ENCODE measurements at places on chromosomes 5 and 9.

DNA sequence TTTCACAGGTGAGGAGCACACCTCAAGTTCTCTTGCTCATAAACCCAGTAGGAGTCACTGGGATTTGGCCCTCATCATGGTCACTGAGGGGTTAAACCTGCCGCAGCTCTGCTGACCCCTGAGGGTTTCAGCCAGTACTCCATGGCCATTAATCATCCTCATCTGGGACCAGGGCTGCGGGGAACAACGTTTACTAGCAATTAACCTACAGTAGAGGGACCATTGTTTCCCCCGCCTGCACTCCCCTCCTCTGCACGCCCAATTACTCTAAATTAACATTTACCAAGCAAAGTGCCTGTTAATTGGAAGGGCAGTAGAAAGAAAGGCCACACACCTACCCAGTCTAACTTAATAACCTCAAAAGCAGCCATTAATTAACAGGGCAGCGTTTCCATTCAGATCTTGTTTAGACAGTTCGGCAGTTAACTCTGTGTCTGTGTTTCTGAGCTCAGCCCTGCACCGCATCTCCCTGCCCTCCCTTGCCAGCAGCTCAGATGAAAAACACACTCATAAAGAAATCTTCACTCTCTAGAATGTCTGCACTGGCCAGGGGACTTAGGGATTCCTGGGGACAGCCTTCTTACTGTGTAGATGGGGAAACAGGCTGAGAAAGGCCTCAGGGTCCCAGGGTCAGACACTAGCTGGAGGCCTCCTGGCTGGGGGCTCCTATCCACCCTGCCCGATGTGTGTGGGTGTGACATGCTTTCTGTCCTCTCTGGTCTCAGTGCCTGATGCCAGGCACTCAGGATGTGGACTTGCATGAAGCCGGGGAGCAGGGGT is 51.6 kb downstream of the ALG2 start:
- DNase-seq, result no peak

- no peak for DNase-seq
Observed at GRCh38 chr5:118208031-118208453, 780.3 kb downstream of the DTWD2 start.

DNA sequence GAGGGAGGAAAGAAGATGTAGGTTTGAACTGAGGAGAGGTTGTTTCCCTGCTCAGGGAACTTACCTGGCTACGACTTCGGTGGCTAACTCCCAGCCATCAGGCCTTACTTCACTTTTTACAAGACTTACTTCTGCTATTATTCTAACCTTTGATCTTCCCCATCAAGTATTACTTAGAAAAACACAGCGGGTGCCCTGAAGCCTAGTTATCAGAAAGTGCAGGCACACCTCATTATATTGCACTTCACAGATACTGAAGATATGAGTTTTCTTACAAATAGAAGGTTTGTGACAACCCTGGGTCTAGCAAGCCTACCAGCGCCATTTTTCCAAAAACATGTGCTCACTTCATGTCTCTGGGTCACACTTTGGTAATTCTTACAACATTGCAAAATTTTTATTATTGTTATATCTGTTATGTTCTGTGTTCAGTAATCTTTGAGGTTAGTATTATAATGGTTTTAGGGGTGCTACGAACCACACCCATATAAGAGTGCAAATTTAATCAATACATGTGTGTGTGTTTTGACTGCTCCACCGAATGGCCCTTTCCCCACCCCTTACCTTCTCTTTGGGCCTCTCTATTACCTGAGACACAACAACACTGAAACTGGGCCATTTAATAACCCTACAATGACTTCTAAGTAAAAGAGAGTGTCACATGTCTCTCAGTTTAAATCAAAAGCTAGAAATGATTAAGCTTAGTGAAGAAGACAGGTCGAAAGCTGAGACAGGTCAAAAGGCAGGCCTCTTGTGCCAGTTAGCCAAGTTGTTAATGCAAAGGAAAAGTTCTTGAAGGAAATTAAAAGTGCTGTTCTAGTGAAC is 2102.7 kb upstream of the WWC1 start:
- DNase-seq, result no peak

GRCh38 chr5:31133488-31133887 is 60.0 kb upstream of the CDH6 start:
- DNase-seq, result peak; percentile 44

DNA sequence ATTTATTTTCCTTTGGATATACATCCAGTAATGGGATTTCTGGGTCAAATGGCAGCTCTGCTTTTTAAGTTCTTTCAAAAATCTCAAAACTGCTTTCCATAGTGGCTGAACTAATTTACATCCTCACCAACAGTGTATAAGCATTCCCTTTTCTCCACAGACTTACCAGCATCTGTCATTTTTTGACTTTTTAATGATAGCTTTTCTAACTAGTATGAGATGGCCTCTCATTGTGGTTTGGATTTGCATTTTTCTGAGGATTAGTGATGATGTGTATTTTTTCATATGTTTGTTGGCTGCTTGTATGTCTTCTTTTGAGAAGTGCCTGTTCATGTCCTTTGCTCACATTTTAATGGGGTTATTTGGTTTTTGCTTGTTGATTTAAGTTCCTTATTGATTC is 90.0 kb upstream of the HMHB1 start:
- no peak for DNase-seq
